ENCODE measurements at places on chromosomes 3 and 15.

DNA sequence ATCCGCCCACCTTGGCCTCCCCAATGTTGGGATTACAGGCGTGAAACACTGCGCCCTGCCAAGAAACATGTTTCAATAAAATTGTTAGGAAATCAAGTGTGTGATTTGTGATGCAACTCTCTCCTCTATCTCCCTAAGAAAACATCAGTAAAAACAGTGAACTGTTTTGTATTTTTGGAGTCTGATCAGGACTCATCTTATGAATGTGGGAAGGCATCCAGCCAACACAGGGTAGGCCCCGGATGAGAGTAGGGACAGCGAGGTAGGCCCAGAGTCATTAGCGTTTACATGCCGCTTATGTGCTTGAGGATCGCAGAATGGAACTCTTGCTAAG lies 884 bp upstream of the GLYCTK start:
- DNase-seq, result no peak

GRCh38 chr15:70192490-70192889 lies 94.8 kb upstream of the TLE3 start:
- DNase-seq, result no peak

DNA sequence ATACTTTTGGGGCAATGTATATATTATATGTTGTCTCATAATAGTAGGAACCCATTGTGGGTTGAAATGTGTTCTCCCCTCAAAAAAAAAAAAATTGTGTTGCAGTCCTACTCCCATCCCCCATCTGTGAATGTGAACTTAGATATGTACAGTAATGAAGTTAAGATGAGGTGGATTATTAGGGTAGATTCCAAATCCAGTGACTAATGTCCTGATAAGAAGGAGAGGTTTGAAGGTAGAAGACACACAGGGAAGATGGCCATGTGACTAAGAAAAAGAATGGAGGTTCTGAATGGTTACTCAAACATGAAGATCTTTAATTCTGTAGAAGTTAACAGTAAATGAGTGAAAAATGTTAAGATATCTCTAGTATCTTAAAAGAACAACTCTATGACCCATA lies 3.0 kb upstream of the ATOSA start:
- DNase-seq, result no peak

DNA sequence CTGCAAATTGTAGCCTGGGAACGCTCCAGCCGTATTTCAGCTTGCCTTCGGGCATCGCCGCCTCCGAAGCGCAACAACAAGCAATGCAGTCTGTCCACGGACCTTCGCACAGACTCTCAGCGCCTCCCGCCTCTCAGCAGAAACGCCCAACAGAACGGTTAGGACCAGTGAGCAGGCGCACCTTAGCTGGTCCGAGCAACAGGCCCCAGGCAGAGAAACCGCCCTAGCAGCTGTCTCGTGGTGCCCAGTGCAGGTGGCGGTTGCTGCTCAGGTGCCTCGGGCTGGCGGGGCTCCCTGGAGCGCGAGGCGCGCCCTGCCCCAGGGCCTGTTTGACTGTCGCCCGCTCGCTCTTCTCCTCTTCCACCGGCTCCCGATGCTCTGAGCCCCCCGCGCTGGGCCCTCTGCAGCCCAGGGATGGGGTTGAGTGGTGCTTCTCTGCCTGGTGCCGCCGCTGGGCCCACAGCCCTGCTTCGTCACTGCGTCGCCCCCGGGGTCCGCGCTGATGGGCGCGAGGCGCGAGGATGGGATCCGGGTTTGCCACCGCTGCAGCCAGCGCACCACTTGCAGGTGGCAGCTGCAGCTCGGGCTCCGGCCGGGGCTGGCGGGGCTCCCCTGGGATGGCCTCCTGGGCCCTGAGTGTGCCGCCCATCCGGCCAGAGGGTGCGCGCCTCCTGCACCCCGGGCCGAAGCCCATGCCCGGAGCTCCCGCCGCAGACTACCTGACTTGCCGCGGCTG lies 268.4 kb upstream of the FRG2C start:
- DNase-seq, result no peak

DNA sequence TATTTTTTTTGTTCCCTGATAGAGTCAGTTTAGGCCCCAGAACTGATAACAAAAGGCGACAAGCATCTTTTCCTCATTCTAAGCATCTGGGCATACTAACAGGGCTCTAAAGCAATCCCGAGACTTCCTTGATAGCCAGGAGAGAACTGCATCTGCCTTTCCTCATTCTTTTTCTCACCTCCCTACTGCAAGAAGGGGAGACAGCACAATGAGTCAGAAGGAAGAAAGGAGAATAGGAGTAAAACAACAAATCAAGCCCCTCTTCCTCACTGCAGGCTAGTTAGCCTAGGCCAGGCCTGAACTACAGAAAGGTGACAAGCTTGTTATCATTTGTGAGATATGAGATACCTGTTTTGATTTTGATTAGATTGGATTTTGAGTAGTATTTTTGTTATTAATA lies 97.9 kb downstream of the NAALADL2 start:
- no peak for DNase-seq

- DNase-seq, result no peak
Measured at GRCh38 chr3:64299206-64299605, 73.9 kb upstream of the PRICKLE2 start.

DNA sequence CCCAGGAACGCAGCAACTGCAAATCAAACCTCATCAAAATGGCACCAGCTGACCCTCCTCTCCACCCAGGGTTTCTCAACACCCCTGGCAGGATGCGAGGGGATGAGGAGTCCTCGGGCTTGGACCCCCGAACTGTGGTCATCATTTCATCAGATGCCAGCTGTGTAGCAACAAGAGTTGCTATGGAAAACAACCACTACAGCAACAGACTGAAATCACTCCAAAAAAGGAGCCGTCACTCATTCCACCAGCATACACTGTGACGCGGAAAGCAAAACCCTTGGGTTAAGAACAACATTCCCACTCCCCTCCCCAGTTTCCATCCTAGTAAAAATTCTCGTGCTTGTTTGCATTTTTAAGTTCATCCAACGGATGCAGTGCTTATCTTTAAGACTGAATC lies 40.1 kb downstream of the VGLL4 start:
- no peak for DNase-seq

DNA sequence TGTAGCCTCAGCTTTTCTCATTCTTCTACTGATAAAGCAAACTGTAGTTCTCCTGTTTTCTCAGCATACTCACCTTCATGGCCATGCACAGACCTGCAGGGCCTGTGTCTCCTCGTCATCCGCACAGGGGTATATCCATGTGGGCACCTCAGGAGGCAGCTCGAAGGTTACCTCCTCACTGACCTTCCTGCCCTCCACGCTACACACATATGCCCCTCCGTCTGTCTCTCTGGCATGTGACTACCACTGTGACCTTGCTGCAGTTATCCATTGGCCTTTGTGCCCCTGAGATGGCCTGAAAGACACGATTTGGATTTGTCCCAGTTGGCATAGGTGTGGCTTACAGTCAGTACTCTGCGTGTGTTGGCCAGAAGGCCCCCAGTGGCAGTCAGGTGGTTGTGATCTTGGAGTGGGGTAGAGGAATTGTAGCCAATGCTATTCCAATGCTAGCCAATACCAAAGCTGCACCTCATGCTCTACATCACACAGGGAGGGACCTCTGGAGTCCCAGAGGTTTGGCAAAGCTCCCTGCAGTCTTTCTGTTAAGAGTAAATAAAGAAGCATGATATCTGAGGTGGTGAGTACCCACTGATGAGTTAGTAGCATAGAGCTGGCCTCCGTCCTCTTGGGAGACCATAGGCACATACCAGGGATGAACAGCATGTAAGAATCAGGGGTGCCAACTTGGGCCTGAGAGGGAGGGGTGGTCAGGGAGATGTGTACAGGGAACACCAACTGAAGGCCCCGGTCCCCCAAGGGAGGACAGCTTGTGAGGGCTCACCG lies 143.4 kb downstream of the EEFSEC start:
- no peak for DNase-seq

GRCh38 chr3:172786036-172786435 lies 35.5 kb downstream of the ECT2 start:
- DNase-seq, result no peak

DNA sequence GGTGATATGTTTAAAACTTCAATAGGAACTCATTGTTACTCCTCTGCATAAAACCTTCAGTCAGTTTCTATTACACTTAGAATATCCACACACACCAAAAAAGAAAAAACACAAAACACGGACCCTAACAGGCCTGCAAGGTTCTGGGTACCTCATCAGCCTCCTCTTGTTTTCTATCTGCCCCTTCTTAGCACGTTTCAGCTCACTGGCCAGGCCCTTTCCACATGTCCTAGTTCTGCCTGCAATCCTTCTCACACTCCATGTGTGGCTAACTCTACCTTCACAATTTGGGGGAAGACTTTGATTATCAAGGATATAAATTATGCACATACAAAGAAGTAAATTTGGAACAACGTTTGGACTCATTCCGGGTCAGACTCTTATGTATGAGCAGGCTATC lies 376.3 kb downstream of the LSAMP start:
- no peak for DNase-seq

- DNase-seq, result no peak
Measured at GRCh38 chr15:57861034-57861638, 154.6 kb downstream of the POLR2M start.

DNA sequence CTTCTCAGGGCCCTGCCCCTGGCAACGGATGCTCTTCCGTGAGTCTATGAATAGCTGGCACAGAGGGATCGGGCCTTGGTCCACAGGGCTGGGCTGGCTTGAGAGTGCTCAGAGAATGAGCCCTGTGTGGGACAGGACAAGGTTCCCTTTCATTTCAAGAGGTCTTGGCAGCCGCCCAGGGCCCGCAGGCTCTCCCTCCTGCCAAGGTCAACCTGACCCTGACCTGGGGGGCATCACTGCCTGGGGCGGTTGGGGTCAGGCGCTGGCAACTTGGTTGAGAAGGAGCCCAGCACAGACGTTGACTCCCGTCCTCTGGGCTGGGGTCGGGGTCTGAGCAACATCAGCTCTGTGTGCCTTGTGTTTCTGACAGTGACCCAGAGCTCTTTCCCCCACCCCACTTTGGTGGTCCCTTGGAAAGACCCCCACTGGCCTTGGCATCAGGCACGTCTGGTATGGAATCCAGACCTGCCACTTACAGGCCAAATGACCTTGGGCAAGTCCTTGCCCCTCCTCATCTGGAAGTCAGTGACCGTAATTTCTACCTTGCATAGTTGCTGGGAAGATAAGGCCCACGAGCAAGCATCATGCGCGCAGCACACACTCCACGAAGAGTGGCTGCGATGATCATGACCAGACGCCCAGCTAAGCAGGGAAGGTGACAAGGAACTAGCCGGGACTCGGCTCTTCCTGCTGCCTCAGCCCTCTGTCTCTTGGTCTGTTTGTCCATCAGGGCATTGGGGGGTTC lies 36.4 kb downstream of the EPHB3 start:
- DNase-seq, result no peak

- DNase-seq, result no peak
Measured at GRCh38 chr3:36926292-36926897, 18.5 kb downstream of the TRANK1 start.

DNA sequence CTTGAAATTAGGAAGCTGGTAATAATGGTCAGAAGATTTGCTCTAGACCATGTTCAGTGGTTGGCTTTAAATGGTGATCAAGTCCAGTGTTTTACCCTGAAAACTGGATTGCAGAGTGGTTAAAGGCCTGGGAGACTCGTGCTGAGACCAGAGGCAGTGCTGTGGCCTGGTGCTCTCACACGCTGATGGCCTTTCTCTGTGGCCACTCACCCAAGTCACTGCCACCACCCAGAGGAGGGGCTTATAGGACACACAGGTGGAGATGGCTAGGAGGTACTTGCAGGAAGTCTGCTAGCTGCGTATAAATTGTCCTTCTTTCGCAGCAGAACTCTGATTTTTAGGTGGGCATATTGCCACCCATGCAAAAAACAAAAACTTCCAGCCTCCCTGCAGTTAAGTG lies 6.2 kb upstream of the EHD4 start:
- DNase-seq, result no peak

DNA sequence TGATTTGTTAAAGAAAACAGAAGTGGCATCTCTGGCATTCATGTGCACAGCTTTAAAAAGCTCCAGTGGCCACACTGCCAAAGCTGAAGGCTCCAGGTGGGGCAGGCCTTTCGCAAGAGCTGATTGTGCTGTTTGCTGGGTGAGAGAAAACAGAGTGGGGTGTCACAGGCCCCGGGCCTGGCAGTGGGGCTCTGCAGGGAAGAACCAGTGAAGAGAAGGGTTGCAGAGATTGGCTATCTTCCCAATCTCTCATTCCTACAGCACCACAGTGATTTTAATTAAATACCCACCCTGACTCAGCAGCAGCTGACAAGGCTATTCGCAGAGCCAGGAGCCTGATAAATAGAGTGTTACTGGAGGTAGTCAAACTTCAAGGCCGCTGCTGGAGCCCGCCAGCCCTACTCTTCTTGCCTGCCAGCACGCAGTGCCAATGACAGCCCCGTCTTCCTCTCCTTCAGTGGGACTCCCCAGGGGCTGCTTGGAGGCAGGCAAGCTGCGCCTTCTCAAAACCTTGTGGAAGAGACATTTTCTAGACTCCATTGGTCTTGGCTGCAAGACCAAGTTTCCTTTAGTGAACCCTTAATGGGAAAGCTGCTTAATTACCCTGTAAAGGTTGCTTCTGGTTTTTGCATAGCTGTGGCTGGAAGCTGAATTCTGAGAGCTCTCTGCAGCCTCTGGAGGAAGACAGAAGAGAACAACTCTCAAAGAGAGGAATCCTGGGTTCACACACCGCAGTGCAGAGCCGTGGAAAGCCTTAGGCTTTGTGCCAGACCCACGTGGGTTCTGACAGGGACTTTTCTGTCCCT lies 225.8 kb upstream of the SLCO3A1 start:
- DNase-seq, result no peak

GRCh38 chr3:27521179-27521871 lies 37.1 kb upstream of the SLC4A7 start:
- no peak for DNase-seq

DNA sequence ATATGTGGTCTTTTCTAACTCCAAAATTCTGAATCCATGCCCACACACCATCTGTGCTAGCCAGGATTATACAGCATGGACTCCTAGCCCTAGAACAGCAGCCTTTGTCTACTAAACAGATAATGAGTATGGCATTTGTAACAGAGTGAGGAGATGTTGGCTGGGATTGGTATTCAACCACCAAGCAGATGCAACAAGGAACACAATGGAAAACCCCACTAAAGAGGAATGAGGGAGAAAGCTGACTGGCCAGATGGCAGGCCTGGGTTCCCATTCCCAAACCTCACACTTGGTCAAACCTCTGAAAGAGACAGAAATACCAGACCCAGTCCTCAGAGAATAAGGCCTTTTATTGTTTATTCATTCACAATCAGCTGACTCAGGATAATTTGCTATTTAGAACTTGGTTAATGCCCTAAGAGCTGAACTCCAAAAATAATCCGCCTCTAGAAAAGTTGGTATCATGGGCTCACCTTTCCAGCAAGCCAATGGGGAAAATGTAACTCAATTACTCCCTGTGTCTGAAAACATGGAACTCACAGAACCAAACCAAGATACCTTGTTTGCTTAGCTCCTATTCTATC lies 145.6 kb downstream of the LRRC3B start:
- no peak for DNase-seq

DNA sequence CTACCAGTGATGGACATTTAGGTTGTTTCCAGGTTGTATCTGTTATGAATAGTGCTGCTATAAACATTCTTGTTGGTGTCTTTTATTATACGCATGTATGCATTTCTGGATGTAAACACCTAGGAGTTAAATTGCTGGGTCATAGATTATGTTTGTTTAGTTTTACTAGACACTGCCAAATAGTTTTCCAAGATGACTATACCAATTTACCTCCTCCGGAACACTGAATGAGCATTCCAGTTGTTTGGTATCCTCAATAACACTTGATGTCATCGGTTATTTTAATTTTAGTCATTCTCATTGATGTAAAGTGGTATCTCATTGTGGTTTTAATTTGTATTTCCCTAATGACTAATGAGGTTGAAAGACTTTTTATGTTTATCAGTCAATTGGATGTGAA lies 36.6 kb upstream of the ARID3B start:
- no peak for DNase-seq
